ENCODE measurements at places on chromosomes 5 and 9. TPM values are rescaled to one million over a fixed set of nuclear protein-coding genes. Genes with fewer than 3 reads are reported as not detected.

Gene CNTNAP3
- total RNA-seq: not detected

Gene GFPT2
- total RNA-seq: 49.1 TPM

Gene CFAP157
- not detected for total RNA-seq

Gene STK32A
- total RNA-seq: 1.3 TPM

Gene OSTF1
- 42.4 TPM for total RNA-seq

Gene GPBP1
- 35.5 TPM for total RNA-seq

Gene C5
- 2.4 TPM for total RNA-seq

Gene NIPBL
- total RNA-seq: 12.5 TPM

Gene CBY3
- total RNA-seq: not detected

Gene CDC20B
- total RNA-seq: not detected

Gene LURAP1L
- total RNA-seq: 16.2 TPM
